Mesenchymal stem cell (in vitro differentiated cells and primary cell): ENCODE measurements at places on chromosomes 6 and 20.

DNA sequence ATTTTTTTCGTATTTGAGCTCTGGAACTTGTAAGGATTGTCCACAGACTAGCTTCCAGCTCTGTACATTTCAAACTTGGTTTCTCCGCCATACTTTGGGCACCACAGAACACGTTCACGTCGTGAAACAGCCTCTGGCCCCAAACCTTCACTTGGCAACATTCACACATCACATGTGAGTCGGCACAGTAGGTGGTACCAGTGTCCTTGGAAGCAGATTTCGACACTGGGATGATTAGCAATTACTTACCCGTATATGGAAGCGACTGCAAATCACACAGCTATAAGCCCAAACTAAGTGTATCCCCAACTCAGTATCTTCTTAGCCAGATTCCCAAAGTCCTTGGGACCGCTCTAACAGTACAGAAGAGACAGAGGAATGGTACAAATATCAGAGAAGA lies 60.2 kb downstream of the MAFB start:
- DNase-seq, result no peak

DNA sequence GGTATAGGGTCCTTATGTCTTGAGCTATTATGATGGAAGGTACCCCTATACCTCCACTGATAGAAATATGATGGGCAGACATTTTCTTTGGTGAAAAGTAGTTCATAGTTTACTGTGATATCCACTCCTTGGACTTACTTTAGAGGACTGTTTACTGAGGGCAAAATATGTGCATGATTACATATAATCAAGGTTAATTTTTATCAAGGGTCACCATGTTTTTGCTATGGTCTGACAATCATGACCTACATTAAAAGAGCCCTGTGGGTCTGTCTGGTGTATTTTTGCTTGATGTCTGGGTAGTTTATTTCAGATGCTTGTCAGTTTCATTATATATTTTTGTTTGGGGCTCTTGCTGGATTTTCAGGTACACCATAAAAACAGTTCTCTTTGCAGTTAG lies 40.1 kb downstream of the CDKAL1 start:
- DNase-seq, result no peak

DNA sequence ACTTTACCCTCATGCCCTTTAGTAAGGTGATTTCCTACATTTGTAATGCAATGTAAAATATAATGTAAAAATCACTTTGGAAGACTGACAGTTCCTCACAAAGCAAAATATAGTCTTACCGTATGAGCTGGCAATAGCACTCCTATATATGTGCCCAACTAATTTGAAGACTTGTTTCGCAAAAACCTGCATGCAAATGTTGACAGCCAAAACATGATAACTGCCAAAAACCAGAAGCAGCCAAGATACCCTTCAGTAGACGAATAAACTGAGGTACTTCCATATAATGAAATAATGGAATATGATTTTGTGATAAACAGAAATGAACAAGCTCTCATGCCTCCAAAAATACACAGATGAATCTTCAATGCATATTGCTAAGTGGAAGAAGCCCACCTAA lies 13.6 kb downstream of the AURKA start:
- no peak for DNase-seq

- peak; percentile 90 for DNase-seq
Observed at GRCh38 chr20:45890077-45890984, 677 bp downstream of the NEURL2 start.

- DNase-seq, result no peak
Observed at GRCh38 chr6:7142918-7143475, 35.2 kb downstream of the RREB1 start.

DNA sequence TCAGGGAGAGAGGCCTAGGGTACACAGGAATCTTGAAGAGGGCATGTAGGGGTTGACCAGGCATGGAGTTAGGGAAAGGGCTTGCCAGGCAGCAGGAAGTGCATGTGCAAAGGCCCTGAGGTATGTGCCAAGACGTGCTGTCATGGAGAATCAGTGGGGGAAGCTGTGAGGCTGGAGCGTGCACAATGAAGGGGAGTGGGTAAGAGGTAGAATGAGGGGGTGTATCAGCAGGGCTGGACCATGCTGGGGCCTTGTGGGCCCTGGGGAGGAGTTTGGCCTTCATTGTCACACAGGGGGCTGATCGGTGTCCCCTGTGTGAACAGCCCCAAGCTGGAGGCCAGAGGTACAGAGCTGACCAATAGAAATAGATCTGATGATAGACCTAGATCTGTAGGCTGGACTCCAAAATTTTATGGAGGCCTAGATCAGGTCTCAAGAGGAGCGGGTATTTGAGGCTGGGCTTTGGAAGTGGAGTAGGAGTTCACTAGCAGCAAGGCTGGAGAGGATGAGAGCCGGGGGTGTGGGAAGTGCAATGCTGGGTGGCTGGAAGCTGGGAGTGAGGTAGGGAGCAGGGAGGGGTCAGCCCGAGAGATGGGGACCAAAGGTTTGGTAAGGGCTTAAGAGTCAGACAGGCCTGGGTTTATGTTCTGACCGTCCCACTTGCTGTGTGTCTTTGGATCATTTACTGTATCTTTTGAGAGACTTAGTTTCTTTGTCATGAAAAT lies 3.0 kb downstream of the SRC start:
- DNase-seq, result no peak

- DNase-seq, result no peak
Observed at GRCh38 chr6:108807928-108808327, 40.3 kb upstream of the ARMC2 start.

GRCh38 chr6:36863670-36864540 lies 10.7 kb downstream of the PPIL1 start:
- no peak for DNase-seq

DNA sequence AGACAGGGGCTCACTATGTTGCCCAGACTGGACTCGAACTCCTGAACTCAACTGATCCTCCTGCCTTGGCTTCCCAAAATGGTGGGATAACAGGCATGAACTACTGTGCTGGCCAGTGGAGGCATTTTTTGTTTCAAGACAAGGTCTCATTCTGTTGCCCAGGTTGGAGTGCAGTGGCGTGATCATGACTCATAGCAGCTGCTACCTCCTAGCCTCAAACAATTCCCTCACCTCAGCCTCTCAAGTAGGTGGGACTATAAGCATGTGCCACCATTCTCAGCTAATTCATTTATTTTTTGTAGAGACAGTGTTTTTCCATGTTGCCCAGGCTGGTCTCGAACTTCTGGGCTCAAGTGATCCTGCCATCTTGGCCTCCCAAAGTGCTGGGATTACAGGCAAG lies 17.2 kb downstream of the ENPP3 start:
- no peak for DNase-seq

DNA sequence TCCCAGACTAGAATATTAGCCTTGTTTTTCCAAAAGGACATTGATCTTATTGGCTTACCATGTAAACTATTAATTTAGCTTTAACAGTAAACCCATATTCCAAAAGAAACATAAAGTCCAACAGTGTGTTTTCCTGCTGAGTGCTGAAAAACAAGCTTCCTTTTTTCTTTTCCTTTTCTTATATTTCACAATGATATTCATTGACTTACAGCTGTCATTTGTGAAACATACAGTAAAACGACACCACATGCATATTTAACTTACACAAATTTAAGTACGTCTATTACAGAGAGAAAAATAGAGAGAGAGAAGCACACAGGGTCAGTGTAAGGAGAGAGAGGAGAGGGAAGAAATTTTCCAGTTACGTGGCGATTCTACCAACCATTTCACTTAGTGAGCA lies 543.9 kb upstream of the JARID2 start:
- DNase-seq, result no peak

DNA sequence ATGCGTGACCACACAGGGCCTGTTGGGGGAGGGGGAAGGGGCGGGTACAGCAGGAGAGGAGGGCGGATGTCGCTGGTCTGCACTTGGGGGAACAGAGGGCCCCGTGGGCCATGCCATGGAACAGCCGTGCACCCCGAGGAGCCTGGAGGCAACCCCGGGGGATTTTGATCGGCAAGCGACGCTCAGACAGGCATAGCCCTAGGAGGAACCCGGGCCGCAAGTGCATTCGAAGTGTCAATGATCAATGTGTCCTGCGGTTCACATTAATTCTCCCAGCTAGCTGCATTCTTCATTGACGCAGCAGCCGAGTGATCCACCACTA lies 772.8 kb upstream of the DEFB115 start:
- DNase-seq, result no peak

DNA sequence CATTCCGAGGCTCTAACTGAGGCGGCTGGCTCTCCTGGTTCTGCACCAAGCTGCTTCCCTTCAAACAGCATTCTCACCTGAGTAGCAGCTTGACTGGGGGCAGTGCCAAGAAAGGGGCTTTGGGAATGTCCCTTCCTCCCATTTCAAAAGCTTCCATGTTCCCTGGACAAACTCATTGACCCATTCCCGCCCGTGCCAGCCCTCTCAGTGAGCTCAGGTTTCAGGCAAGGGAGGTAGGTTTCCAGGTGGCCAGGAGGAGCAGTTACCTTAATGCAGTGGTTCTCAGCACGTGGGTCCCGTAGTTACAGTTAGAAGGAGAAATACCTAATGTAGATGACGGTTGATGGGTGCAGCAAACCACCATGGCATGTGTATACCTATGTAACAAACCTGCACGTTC lies 135.2 kb downstream of the ELOVL4 start:
- no peak for DNase-seq

GRCh38 chr20:5945963-5946362 lies 4.4 kb downstream of the TRMT6 start:
- DNase-seq, result peak; percentile 61

DNA sequence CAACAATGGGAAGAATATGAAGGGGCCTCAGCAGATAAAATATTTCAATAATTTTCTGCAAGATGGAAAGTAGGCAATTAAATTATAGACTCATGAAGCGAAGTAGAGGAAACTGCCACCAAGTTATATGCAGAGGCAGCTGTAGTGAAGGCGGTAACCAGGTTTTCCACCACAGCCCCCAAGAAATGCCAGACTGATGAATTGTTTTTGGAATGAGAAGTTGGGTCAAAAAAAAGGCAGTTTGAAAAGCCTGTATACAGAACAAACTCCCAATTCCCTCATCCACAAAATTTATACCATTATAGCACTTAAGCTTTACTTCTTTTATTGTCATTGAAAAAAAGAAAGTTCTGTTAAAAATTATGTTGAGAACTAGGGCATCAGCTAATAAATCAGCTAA lies 45.3 kb downstream of the ELOVL4 start:
- no peak for DNase-seq

DNA sequence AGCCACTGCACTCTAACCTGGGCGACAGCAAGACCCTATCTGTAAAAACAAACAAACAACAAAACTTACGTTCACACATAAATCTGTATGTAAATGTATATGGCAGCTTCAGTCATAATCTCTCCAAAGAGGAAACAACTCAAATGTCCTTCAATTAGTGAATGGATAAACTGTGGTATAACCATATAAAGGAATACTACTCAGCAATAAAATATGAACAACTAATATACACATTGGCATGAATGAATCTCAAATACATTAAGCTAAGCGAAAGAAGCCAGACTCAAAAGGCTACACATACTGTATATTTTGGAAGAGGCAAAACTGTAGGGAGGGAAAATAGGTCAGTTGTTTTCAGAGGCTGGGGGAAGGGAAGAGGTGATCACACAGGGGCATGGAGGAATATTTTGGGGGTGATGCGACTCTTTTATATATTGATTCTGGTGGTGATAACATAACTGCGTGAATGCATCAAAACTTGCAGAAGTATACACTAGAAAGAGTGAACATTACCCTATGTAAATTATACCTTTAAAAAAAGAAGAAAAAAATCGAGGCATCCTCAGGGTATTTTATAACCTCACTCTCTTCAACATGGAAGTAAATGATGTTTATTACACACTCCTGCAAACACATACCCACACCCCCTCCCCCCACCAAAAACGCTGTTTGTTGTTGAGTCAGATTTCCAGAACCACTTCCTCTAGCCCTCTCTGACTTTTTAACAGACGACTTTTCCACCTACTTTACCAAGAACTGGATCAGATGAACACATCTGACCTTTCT lies 115.2 kb upstream of the RNF24 start:
- DNase-seq, result peak; percentile 73

DNA sequence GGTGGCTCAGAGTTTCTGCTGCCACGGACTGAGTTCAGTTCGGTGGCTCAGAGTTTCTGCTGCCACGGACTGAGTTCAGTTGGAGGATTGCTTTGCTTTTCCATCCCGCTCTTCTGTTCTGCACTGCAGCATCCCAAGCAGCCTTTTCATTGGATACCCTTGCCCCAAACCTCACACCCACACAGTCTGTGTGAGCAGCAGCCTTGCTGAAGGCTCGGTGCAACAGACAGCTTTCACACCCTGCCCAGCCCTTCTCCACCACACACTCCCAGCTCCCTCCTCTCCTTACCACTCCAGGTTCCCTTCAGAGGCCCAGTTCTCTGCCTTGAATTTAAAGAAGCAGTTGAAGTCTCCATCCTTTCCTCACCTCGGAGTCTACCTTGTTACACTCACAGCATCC lies 52.5 kb upstream of the CHD6 start:
- no peak for DNase-seq

DNA sequence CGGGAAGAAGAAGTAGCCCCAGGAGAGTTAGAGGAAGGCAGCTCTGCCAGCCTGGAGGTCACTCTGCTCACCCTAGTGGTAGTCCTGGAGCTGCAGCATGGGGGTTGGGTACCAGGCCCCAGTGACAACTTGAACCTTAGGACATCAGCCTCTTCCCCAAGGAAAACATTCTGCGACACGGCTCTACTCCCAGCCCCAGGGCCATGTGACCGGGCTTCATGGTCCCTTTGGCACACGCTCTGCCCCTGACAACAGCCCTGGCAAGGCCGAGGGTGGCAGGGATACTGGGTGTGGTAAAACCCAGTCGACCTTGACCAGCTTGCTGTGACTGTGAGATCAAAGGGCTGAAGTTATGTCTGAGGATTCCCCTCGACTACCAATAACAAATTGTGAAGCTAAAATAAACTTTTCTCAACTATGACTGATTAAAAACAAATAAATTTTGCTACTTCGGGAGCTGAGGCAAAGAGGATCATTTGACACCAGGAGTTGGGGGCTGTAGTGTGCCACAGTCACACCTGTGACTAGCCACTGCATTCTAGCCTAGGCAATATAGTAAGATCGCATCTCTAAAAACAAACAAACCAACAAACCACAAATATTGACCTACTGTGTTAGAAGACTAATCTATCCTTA lies 24.4 kb upstream of the ARID1B start:
- DNase-seq, result no peak

DNA sequence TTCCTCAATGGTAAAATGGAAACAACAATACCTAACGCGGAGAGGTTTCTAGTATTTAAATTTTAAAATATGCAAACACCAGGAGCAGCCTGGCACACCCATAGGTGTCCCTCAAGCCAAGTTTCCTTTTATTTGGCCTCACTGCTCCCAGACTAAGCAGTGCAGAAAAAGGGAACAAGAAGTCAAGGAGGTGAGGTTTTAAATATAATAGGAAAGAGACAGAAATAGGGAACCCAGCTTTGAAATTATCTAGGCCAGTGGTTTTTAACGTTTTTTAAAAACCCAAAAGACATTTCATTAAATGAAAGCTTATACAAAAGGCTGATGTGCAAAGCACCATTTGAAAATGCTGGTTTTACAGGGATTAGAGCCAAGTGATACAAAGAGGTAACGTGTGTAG lies 109.6 kb downstream of the SLC22A3 start:
- no peak for DNase-seq

DNA sequence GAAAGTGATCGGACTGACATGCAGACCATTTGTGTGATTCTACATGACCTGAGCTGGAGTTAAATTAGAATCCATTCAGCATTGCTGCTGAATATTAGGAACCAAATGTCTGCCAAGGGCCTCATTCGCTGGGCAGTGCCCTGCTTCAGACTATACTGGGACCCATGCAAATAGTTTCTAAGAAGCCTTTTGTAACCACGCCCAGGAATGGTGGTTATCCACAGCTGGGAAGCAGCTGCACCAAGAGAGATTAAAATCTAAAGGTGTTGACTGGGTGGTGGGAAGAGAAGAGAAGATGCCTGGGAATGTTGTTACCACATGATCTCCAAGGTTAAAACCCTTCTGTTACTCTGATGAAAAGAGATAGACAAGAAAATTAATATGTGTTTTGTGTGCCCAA lies 156.8 kb downstream of the PKHD1 start:
- DNase-seq, result no peak
